ENCODE measurements at places on chromosomes 13 and 19. TPM values are rescaled to one million over a fixed set of nuclear protein-coding genes. Genes with fewer than 3 reads are reported as not detected.
A peak's percentile ranks its signal among the peaks of the same experiment; 100 is the strongest.

Gene MBD3L3
- not detected for total RNA-seq

Gene KLHL1
- total RNA-seq = 0.04 TPM

Gene ZNF681
- total RNA-seq = 1.3 TPM

Gene FCAR
- total RNA-seq = not detected

Gene CYP2A6
- total RNA-seq = not detected

GRCh38 chr13:97246596-97247158, 24.5 kb downstream of the MBNL2 start:
- no peak overlapping the region for H3K4me3 ChIP-seq
- peaks cover 42% of the 10 kb centered on the region for H3K4me1 ChIP-seq
- H3K36me3 ChIP-seq = no peaks in the 10 kb centered on the region
- no peaks in the 10 kb centered on the region for H3K27me3 ChIP-seq
- DNase-seq = no peak
- no peak overlapping the region for H3K27ac ChIP-seq

GRCh38 chr19:11239377-11240000, at the start of gene ANGPTL8:
Gene ANGPTL8, plus strand, starts transcription at chr19:11239619. Its CDS starts 19 bp downstream, at chr19:11239638.
- no peak within 1 kb of the TSS for H3K27ac ChIP-seq
- H3K27me3 ChIP-seq = no peaks in the 10 kb centered on the region
- no peak for DNase-seq
- no peak within 1 kb of the TSS for H3K4me3 ChIP-seq
- peaks cover 9% of the 10 kb centered on the region for H3K36me3 ChIP-seq
- H3K4me1 ChIP-seq = no peaks in the 10 kb centered on the region

DNA sequence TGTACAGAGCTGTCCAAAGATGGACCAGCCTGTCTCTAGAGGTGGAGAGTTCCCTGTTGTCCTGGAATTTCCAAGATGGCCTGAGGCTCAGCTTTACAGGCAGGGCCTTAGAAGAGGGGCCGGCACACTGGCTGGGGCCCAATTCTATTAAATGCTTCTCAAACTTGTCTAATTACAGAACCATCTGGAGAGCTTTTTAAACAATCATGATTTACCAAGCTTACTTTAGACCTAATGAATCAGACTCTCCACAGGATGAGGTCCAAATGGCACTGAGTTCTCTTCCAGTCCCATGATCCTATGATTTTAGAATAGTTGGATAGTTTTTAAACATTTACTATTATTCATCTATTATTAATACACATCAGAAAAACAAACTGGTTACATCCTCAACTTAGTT, 123.5 kb downstream of the DNAJC3 start:
- H3K27me3 ChIP-seq = no peaks in the 10 kb centered on the region
- H3K4me1 ChIP-seq = no peaks in the 10 kb centered on the region
- H3K36me3 ChIP-seq = no peaks in the 10 kb centered on the region
- no peak overlapping the region for H3K4me3 ChIP-seq

DNA sequence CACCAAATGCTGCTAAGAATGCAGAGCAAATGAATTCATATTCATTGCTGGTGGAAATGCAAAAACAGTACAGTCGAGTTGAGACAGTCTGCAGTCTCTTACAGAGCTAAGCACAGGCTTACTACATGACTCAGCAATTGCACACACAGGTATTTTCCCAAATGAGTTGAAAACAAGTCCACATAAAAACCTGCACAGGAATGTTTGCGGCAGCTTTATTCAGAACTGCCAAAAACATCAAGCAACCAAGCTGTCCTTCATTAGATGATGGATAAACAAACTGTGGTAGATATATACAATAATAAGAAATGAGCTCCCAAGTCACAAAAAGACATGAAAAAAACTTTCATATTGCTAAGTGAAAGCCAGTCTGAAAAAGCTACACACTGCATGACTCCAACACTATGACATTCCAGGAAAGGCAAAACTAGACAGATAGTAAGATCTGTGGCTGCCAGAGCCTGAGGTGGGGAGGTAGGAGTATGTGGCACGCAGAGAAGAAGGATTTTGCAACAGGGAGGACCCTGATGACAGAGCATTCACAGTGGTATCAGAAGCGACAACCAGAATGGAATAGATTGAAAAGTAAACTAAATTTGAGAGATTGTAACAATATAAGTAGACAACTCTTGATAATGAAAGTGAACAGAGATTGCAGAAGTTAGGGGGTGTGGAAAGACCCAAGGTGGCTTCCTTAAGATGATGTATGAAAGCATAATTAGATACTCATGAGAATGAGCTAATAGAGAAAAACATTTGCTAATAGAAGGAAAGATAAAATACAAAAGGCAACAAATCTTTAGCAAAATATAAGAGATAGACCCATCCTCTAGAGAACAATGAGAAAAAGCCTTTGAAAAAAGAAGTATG, 52.7 kb downstream of the TSC22D1 start:
- H3K36me3 ChIP-seq = no peaks in the 10 kb centered on the region
- no peaks in the 10 kb centered on the region for H3K27me3 ChIP-seq
- peaks cover 6% of the 10 kb centered on the region for H3K4me1 ChIP-seq
- peak overlapping the region; percentile 5 for H3K4me3 ChIP-seq
- peak overlapping the region; percentile 47 for H3K27ac ChIP-seq

DNA sequence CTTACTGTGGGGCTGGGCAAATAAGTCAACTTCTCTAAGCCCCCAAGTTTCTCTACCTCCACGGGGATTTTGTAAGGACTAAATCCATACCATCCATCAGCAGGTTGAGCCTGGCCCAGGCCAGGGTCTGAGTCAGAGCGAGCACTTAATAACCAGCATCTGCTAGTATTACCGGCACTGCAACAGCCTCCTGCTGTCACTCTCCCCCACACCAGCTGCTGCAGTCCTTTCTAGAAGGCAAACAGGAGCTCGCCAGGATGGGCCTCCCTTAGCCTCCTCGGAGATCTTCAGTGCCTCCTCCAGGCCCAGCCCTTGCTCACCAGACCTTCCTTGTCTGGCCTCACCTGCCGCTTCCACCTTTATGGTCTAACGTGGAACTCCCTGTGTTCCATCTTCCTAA, 3.2 kb downstream of the NAPA start:
- H3K4me3 ChIP-seq = peak overlapping the region; percentile 90
- H3K36me3 ChIP-seq = no peaks in the 10 kb centered on the region
- H3K4me1 ChIP-seq = peaks cover 51% of the 10 kb centered on the region

GRCh38 chr13:75960538-75960994, 324.4 kb downstream of the LMO7 start:
- H3K4me3 ChIP-seq = no peak overlapping the region
- no peak overlapping the region for H3K27ac ChIP-seq
- H3K27me3 ChIP-seq = no peaks in the 10 kb centered on the region
- H3K36me3 ChIP-seq = no peaks in the 10 kb centered on the region
- no peaks in the 10 kb centered on the region for H3K4me1 ChIP-seq
- no peak for DNase-seq
